Trophoblast cell (in vitro differentiated cells and primary cell): ENCODE measurements at places on chromosomes 7 and 10.

GRCh38 chr7:100602889-100603725 is 944 bp downstream of the PCOLCE start:
- no peak for DNase-seq

- no peak for DNase-seq
These were observed 7.8 kb downstream of the PDIA4 start for GRCh38 chr7:149020483-149020882.

DNA sequence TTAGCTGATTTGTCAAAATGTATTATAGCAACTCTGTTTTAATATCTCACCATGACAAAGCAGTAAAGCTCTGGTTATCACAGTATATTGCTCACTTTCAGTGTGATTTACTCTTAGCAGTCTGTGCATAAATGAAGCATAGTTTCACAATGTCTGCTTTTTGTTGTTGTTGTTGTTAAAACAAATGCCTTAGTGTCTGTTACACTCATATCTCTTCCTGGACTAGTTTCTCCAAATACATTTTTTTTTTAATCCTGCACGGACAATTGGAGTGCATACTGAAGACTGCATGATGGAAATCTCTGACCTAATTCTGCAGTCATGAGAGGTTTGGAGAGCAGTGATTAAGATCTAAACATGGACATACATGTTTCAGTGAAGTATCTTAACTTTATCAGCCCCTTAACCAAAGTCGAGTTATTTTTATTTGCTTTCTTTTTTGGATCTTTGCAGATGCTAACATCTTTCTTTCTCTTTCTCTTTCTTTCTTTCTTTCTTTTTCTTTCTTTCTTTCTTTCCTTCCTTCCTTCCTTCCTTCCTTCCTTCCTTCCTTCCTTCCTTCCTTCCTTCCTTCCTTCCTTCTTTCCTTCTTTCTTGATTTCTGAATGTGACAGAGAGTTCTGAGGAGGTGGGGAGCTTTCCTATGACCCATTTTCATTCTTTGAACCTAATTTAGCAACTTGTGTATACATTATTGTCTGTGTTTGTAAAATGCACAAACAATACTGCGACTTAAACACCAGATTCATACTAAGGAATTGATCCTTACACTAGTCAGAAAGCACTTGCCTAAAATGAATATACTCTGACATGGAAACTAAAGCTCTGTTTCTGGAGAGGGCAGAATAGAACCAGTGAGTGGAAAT is 161.5 kb upstream of the AGR3 start:
- DNase-seq, result no peak

- no peak for DNase-seq
These were observed 22.3 kb downstream of the LEP start for GRCh38 chr7:128263420-128263819.

DNA sequence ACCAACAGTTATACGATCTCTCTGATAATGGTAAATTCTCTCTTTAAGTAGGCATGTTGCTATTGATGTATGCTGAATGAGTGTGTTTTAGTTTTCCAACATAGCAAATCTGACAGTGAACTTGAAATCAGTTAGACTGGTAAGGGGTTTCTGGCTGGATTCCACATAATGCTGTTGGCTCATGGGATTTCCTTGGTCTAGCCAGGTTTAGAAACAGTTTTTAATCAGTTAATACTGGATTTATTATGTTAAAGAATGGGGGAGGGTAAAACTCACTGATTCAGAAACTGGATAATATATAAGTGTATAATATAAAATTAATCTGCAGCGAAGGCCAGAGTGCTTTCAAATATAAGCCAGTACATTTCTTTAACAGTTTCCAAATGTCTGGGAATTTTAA is 55.6 kb downstream of the PCDH15 start:
- no peak for DNase-seq
